HCT116 (cell line): ENCODE measurements at places on chromosomes 6 and 20. TPM values are rescaled to one million over a fixed set of nuclear protein-coding genes. Genes with fewer than 3 reads are reported as not detected.

Gene C20orf204
- 2.5 TPM for total RNA-seq

Gene PHACTR1
- 0.17 TPM for total RNA-seq

Gene CLPSL1
- total RNA-seq = not detected

Gene FOXA2
- 0.10 TPM for total RNA-seq

Gene HRH3
- not detected for total RNA-seq

Gene PCSK2
- total RNA-seq = not detected

Gene MYLK4
- 0.27 TPM for total RNA-seq

Gene FLRT3
- 1.5 TPM for total RNA-seq

Gene PPP1R14C
- 7.8 TPM for total RNA-seq

Gene NEDD9
- 0.17 TPM for total RNA-seq

Gene EPHA7
- total RNA-seq = not detected

- no peak overlapping the region for H3K27ac ChIP-seq
- no peaks in the 10 kb centered on the region for H3K27me3 ChIP-seq
- no peaks in the 10 kb centered on the region for H3K4me1 ChIP-seq
- no peak for DNase-seq
- no peak overlapping the region for H3K4me3 ChIP-seq
- no peaks in the 10 kb centered on the region for H3K36me3 ChIP-seq
Measured at GRCh38 chr20:63359937-63360849, 956 bp downstream of the CHRNA4 start.

- no peak overlapping the region for H3K4me3 ChIP-seq
- no peaks in the 10 kb centered on the region for H3K27me3 ChIP-seq
- DNase-seq = no peak
- H3K4me1 ChIP-seq = no peaks in the 10 kb centered on the region
- H3K27ac ChIP-seq = no peak overlapping the region
- no peaks in the 10 kb centered on the region for H3K36me3 ChIP-seq
Measured at GRCh38 chr20:11111191-11111590, 437.4 kb upstream of the JAG1 start.

GRCh38 chr20:26277339-26277738 lies 580.7 kb upstream of the ZNF337 start:
- DNase-seq = no peak
- H3K27me3 ChIP-seq = no peaks in the 10 kb centered on the region
- H3K4me3 ChIP-seq = no peak overlapping the region
- no peaks in the 10 kb centered on the region for H3K36me3 ChIP-seq
- H3K4me1 ChIP-seq = no peaks in the 10 kb centered on the region
- no peak overlapping the region for H3K27ac ChIP-seq

DNA sequence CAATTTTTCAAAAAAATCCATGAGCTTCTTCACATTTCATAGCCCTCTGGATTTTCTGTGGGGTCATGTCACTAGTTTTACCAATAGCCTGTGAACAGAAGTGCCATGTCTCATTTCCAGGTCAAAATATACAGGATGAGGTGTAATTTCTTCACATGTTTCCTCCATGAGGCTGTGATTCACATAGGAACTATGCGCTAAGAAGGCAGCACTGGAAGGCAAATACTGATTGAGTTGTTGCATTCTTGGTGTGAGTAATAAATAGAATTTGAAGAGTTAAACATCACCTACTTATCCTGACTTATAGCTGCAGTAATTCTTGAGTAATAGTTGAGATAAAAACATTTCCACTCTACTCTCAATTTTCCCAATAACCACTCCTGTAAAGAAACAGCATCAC lies 442.3 kb downstream of the HAO1 start:
- no peak for DNase-seq
- no peaks in the 10 kb centered on the region for H3K36me3 ChIP-seq
- no peak overlapping the region for H3K4me3 ChIP-seq
- H3K27ac ChIP-seq = no peak overlapping the region

DNA sequence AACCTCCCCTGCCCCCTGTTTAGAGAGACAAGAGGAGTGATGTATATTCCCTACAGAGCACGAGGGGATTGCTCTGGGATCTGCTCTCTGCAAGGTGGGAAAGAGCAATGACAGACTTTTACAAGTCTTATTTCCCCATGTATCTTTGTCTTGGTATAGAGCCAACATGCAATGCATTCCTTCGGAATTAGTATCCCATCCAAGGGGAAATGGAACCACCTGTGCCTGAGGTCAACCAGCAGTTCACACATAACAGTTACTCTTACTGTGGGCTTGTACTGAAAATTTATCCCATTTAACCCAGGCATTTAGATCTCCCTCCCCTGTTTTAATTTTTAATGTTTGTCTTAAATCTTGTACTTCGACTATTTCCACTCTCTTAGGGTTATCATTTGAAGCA lies 250.4 kb downstream of the C6orf118 start:
- no peak overlapping the region for H3K27ac ChIP-seq
- H3K36me3 ChIP-seq = no peaks in the 10 kb centered on the region
- no peaks in the 10 kb centered on the region for H3K4me1 ChIP-seq
- H3K4me3 ChIP-seq = no peak overlapping the region
- no peak for DNase-seq

DNA sequence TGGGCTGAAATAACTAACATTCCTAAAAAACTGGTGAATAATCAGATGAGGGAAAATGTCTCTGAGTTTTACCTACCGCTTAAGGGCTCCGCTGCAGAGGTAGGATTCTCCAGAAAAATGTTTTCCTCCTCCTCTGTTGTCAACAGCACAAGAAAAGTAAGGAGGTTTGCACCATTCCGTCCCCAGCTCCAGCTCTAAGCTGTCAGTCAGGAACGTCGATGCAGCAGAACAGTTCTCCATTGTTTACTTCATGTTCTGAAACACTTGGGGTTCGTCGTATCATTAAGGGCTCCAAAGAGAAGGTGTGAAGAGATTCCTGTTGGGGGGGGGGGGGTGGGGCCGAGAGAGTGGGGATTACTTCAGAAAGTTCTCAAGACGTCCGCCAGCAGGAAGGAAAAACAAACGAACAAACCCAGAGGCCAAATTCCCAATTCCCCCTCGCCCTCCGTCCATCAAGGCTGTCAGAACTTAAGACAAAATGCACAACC lies 734 bp downstream of the MMS22L start:
- peak overlapping the region; percentile 92 for H3K4me3 ChIP-seq
- H3K4me1 ChIP-seq = no peaks in the 10 kb centered on the region; the same call in none of the 2 replicates
- H3K27me3 ChIP-seq = no peaks in the 10 kb centered on the region
- DNase-seq = no peak

GRCh38 chr6:137589067-137589848 lies 95.1 kb upstream of the OLIG3 start:
- no peaks in the 10 kb centered on the region for H3K36me3 ChIP-seq
- H3K27me3 ChIP-seq = no peaks in the 10 kb centered on the region
- DNase-seq = peak; percentile 57

DNA sequence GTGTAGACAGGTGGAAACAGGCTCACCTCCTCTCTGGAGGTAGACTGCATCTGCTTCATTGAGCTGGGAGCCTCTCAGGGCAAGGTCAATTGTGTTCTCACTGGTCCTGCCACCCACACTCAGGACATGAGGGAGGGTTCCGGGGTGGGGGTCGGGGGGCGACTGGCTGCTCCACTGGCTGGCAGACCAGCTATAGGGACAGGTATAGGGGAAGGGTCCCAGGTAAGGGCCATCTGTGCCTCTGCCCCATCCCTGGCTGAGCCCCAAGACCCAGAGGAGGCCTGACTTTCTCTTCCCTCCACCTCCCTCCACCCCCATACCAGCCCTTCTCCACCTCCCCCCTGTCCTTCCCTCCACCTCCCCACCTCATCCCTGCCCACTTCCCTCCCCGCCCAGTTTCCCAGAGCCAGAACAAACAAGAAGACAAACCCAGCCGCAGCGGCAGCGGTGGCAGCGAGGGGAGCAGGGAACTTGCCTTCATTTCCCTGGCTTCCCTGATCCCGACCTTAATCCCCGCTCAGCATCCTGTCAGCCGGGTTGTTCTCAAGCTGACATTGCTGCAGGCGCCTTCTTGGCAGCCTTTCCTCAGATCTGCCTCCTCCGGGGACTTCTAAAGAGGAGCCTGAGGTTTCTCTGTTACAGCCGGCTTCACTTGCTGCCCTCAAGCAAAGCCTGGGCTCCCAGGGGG lies 18.3 kb upstream of the FOXP4 start:
- no peaks in the 10 kb centered on the region for H3K27me3 ChIP-seq
- H3K4me1 ChIP-seq = peaks cover 14% of the 10 kb centered on the region
- no peaks in the 10 kb centered on the region for H3K36me3 ChIP-seq
- no peak for DNase-seq
- no peak overlapping the region for H3K27ac ChIP-seq
- no peak overlapping the region for H3K4me3 ChIP-seq

- DNase-seq = no peak
- H3K4me1 ChIP-seq = no peaks in the 10 kb centered on the region
- no peaks in the 10 kb centered on the region for H3K36me3 ChIP-seq
- H3K27ac ChIP-seq = no peak overlapping the region
Measured at GRCh38 chr20:12399110-12399836, 481.6 kb downstream of the BTBD3 start.

DNA sequence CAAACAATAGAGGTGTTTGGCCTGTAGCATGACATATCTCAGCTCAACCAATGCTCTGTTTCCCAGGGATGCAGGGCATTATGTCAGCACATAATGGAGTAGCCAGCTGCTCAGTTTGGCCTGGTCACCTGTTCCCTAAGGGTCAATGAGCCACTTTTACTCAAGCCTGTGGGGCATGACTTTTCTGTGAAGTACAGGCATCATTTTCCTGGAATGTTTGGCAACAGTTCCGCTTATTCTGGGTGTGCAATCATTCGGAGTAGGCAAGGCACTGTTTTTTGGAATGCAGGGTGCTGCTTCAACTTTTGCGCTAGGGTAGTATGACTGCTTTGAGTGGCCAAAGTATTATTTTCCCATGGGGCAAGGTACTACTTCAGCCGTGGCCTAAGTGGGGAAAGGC lies 665.4 kb downstream of the EPHA7 start:
- H3K27me3 ChIP-seq = no peaks in the 10 kb centered on the region
- no peak for DNase-seq

GRCh38 chr6:108951351-108951953 lies 103.2 kb downstream of the ARMC2 start:
- no peak for DNase-seq
- no peaks in the 10 kb centered on the region for H3K36me3 ChIP-seq
- H3K27ac ChIP-seq = no peak overlapping the region
- no peak overlapping the region for H3K4me3 ChIP-seq

GRCh38 chr6:74170118-74170517 lies 474.1 kb downstream of the CD109 start:
- no peaks in the 10 kb centered on the region for H3K27me3 ChIP-seq
- no peaks in the 10 kb centered on the region for H3K36me3 ChIP-seq
- no peak for DNase-seq
- H3K4me3 ChIP-seq = no peak overlapping the region
- H3K4me1 ChIP-seq = no peaks in the 10 kb centered on the region

GRCh38 chr6:35230950-35231349 lies 17.2 kb downstream of the SCUBE3 start:
- no peak overlapping the region for H3K4me3 ChIP-seq
- H3K4me1 ChIP-seq = no peaks in the 10 kb centered on the region
- no peak for DNase-seq
- no peaks in the 10 kb centered on the region for H3K36me3 ChIP-seq

GRCh38 chr20:46013829-46014516 lies 5.3 kb downstream of the MMP9 start:
- DNase-seq = peak; percentile 56
- no peaks in the 10 kb centered on the region for H3K27me3 ChIP-seq
- H3K4me1 ChIP-seq = peaks cover 16% of the 10 kb centered on the region
- H3K36me3 ChIP-seq = no peaks in the 10 kb centered on the region
- peak overlapping the region; percentile 59; the same call in 1 of the 2 replicates for H3K27ac ChIP-seq

DNA sequence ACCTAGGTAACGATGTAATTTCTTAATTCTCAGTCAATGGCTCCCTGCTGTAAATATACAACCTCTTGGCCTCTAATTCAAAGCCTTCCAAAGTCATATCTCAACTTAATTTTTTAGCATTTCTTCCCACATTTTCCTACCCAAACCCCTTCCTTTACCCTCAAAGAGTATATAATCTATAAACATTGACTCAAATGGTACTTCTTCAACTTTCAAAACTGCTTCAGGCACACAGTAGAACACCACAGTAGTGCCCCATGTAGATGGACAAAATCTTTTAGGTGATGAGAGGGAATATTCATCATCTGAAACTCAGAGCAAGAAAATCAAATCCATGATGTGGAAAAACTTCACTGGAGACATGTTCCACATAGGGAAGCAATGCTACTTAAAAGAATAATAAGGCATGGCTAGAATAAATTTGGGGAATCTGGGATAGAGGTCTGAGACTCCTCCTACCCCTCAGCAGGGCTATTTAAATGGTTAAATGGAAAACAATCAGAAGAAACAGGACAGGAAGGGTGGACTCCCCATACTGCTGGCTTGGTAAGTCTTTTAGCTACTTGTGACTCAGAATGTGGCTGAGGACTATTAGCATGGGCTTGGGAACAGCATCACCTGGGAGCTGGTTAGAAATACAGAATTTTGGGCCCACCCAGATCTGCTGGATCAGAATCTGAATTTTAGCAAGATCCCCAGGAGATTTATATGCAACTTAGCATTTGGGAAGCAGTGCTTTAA lies 6.4 kb downstream of the SLC22A2 start:
- H3K36me3 ChIP-seq = no peaks in the 10 kb centered on the region
- DNase-seq = no peak

DNA sequence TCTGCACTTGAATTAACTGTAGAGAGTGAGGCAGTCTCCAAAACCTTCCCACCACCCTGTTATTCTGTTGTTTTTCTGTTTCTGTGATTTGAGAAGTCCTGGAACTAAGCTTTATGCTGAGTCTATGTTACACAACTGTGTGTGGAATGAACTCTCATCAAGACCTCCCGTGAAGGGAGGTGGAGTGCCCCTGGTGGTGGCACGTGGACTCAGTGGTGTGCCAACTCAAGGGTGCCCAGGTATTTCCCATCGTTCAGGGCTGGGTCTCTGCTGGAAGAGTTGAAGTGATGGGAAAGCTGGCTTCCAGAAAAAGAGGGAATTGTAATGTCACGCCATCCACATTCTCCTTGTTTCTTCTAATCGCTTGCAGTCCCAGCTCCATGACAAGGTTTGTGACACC lies 374.2 kb downstream of the SMOC2 start:
- no peak overlapping the region for H3K4me3 ChIP-seq
- no peaks in the 10 kb centered on the region for H3K27me3 ChIP-seq
- no peak overlapping the region for H3K27ac ChIP-seq
- no peaks in the 10 kb centered on the region for H3K36me3 ChIP-seq
- DNase-seq = peak; percentile 4
- H3K4me1 ChIP-seq = no peaks in the 10 kb centered on the region

- H3K4me3 ChIP-seq = no peak overlapping the region
- no peaks in the 10 kb centered on the region for H3K4me1 ChIP-seq
- H3K27me3 ChIP-seq = no peaks in the 10 kb centered on the region
- no peaks in the 10 kb centered on the region for H3K36me3 ChIP-seq
Measured at GRCh38 chr6:68880050-68880813, 245.2 kb downstream of the ADGRB3 start.

- no peak overlapping the region for H3K4me3 ChIP-seq
- H3K27me3 ChIP-seq = no peaks in the 10 kb centered on the region
- H3K4me1 ChIP-seq = no peaks in the 10 kb centered on the region
- DNase-seq = no peak
- no peaks in the 10 kb centered on the region for H3K36me3 ChIP-seq
Measured at GRCh38 chr6:52787917-52788316, 15.7 kb downstream of the GSTA1 start.

GRCh38 chr20:31909253-31910070 lies 39.0 kb downstream of the TTLL9 start:
- no peak for DNase-seq
- H3K27me3 ChIP-seq = no peaks in the 10 kb centered on the region
- H3K36me3 ChIP-seq = no peaks in the 10 kb centered on the region
- no peaks in the 10 kb centered on the region for H3K4me1 ChIP-seq
